ENCODE measurements at places on chromosomes 5 and 9.

DNA sequence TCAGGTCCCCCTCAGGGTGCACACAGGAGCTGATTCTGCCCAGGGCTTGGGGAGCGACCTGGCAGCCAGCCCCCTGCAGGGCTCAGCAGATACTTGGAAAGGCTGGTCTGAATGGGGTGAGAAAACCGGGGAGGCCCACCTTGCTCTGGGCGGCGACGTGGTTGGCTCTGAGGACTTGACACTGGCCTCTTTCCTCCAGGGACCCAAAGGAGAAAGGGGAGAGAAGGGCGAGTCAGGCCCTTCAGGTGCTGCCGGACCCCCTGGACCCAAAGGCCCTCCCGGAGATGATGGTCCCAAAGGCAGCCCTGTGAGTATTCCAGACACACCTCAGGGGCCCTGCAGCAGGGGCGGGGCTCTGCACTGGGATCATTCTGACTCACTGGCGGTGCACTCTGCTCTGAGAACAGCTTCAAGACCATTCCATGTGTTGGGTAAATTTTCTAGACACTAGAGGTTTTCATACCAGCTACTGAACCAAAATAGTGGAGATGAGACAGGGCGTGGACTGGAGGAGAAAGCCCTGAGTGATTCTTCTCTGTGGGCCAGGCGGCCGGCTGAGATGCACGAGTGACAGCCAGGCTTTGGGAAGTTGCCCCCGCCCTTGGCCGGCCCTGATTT, 65.9 kb upstream of the FCN2 start:
- no peak for DNase-seq

DNA sequence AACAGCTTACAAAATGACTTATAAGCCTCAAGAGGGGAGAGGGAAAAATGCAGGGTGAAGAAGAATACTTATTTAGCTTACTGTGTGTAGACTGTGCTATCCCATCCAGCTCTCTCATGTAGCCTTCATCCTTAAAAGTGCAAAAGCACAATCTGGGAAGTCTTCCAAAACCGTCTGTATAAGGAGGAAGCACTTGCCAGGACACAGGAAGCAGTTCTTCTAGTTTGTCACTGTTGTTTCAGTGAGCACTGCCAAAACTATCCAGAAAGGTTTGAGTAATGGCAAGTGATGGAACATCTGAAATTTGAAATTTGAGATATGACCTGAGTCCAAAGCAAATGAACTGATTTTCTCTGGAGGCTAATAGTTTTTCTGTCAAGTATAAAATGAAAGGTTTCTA, 140.8 kb upstream of the ISL1 start:
- DNase-seq: no peak

GRCh38 chr5:180133551-180133950, 62.0 kb upstream of the RNF130 start:
- DNase-seq: no peak

DNA sequence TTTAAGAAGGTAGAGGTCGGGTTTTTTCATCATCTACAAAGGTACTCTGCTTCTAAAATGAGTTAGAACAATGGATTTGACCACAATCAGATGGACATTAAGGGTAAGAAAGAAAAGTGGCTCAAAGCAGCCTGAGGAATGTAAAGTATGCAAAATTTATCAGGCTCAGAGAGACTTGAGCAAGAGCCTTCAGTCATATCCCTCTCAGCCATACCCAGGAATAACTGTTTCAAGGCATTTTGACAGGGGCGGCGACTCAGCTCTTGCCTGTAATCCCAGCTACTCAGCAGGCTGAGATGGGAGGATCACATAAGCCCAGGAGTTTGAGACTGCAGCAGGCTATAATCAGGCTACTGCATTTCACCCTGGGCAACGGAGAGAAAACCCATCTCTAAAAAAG, 38.8 kb upstream of the ANXA2R start:
- no peak for DNase-seq

- no peak for DNase-seq
Measured at GRCh38 chr5:54608423-54609085, 91.0 kb downstream of the SNX18 start.

GRCh38 chr9:100884518-100884917, 144.0 kb upstream of the PLPPR1 start:
- DNase-seq: no peak

DNA sequence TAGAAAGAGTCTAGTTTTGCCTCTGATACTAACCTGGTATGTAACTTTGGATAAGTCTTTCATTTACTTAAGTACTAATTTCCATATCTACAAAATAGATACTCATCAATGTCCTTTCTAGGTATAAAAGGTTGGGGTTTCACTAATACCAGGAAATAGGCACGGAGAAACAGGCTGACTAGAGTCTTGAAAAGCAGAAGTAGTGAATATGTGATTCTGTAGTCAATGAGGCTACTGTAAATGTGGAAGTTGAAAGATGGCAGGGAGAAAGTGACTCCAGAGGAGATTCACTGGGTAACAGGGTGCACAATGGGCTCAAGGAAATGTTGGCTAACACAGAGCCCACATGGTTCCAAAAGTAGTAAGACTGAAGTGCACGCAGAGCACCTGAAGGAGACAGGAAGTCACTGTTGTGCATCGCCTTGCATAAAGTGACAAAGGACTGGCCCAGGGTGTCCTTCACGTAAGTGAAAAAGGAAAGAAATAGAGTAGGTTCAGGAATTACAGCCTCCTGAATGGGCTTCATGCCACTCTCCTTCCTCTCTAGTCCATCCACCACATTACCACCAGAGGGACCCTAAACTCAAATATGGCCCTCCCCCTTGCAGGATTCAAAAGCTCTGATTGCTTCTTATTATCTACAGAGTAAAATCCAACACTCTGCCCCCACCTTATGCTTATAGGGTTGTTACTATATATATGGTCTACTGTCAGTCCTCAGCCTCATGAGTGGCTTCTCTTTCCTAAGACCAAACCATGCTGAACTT, 288.0 kb upstream of the SMARCA2 start:
- DNase-seq: peak; percentile 9

DNA sequence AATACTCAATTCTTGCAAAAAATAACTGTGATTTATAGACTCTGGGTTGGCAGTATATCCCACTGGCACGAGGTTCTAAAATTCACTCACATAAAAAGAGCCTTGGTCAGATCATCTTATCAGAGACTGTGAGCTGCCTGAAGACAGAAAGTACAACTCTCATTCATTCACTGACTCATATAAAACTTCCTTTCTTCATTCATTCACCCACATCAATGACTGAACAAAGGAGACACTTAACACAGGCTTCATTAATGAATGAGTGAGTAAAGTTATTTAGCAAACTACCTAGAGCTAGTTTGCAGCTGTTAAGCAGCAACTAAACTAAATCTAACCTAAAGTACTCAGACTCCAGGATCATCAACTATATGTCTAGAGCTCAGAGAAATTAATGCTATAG, 214.7 kb downstream of the DENND1A start:
- DNase-seq: no peak

DNA sequence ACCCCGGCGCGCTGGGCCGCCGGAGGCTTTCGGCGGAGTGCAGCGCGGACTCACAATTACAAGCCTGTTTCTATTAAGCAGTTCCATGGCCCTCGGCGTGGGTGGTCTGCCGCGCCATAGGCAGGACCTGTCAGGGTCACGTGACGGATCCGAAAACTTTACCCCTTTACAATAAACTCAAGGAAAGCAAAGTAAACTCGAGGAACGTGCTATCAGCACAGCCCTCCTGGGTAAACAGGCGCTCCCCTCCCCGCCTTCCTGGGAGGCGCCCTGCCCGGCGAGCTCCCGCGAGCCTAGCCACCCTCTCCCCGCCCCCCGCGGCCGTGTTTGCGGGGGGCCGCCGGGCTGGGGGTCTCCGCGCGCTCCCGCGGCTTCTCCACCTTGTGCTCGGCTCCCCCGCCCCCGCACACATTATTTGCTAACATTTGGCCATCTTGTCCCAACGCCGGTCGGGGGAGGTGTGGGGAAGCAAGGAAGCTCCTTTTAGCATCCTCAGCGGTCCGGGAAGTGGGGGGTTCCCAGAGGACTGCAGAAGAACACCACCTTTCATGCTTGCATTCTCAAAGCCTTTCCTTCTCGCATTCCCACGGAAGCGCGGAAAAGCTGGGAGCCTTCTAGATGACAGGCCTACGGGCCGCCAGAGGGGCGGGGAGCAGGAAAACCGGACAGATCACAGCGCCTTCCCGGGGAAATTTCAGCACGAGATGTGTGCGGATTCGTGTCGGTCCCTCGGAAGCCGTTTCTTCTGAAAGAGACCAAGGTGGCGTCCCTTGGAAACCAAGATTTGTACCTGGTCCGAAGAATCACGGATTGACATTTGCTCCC, at the start of gene PTCH1:
PTCH1 (minus strand) TSS at position 238 of the 825 bp plus-strand sequence.
- DNase-seq: no peak

DNA sequence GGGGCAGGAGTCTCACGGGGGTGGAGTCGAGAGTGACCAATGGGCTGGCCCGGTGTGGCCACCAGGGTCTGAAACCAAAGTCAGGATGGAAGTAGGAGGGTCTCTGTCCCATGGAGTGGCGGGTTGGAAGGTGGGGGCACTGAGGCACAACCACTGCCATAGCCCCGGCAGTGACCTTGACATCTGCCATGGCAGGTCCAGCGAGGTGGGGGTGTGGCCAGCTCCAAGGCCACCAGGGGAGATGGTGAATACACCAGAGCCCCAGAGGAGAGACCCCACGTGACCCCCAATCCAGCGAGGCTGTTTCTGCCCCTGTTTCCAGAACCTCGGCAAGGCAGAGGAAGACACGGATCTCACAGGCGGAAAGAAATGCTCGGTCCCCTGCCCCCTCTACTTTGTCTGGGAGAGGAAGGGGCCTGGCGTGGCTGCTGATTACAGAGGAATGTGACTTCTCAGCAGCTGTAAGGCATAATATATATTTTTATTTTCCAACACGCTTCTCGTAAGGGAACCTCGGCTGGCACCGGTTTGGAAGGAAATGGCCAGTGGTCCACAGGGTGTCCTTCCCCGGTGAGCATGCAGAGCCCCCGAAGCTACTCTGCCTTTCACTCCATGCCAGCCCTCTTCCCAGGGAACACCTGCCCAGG, 105.7 kb upstream of the SARDH start:
- DNase-seq: no peak

DNA sequence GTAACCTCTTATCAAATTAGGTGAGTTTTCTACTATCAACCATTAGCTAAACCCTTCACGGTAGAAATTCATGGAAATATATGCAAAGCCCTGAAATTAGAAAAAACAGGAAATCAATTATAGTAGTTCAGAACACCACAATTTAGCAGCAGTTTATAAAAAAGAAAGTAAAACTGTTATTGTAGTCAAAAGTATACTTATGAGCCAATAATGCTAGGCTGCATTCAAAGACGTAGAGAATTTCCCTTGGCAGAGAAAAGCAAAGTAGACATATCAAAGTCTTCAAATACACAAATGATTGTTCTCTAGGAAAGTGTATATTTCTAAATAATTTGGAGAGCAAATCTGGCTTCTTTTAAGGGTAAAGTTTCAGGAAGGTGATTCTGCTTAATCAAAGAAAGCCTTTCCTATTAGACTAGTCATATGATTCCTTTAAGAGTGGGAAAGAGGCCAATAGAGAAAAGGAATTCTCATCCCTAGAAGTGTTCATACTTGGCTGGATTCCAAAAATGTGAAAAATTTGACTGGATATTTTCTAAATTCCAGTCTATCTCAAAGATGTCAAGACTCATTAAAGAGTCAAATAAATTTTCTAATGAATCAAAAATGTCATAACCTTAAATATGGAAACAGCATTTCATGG, 185.5 kb downstream of the SMC2 start:
- DNase-seq: no peak

GRCh38 chr9:122954253-122954691, 13.5 kb downstream of the RABGAP1 start:
- DNase-seq: no peak

DNA sequence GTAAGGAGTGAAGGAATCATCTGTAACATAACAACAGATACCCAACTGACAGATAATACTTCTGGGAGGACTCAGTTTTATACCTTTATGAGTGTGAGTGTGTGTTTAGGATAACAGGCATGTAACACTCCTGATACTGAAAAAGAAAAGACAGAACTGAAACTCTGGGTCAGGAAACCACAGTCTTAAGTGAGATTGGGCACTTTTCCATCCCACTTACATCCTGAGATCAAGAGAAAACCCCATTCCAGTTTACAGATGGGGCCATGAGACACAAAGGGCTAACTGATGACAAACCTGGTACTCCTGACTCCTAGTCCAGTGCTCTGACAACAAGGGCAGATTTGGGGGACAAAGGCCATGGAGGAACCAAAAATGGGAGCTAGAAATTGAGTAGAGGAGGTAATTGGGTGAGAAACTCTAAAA, 18.0 kb downstream of the IL5 start:
- DNase-seq: no peak

DNA sequence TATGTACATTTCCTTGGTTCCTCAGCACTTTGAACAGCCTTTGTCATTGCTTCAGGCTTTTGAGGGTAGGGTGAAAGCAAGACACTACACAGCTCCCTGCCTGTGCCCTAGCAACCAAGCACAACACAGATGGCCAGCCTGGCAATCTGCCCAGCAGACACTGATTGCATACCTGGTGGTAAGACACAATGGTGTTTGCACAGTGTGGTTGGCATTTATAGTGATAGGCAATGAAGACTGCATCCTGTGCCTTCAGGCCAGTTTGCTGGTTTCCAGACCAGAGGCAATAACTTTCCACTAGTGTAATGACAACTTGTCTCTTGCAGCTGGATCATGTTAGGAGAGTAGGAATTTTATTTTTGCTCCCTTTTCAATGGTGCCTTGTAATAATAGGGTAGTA, 144.5 kb upstream of the TNC start:
- DNase-seq: peak; percentile 97

- no peak for DNase-seq
Measured at GRCh38 chr5:84518370-84518769, 133.7 kb upstream of the EDIL3 start.

- DNase-seq: no peak
Measured at GRCh38 chr5:148684528-148684927, 30.2 kb upstream of the HTR4 start.

GRCh38 chr9:89801742-89802670, 197.2 kb downstream of the GADD45G start:
- no peak for DNase-seq

DNA sequence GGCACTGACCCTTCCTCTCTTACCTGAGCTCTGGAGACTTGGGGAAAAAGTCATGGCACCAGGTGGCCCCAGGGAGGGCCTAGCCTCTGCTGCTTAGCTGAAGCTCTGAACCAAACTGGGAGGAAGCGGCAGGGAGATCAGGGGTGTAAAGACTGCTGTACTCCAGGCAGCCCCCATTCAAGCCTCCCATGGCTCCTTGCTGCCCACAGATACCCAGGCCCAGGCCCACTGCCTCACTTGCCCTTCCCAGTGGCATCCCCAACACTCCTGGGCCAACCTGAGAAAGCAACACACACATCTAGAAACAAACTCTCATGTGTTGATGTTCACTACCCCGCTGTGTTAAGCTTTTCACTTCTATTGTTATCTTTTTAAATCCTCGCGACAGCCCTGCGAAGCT, 151.6 kb downstream of the C5orf15 start:
- DNase-seq: no peak

- peak; percentile 43 for DNase-seq
Measured at GRCh38 chr9:113465599-113466140, 2.1 kb downstream of the RGS3 start.

DNA sequence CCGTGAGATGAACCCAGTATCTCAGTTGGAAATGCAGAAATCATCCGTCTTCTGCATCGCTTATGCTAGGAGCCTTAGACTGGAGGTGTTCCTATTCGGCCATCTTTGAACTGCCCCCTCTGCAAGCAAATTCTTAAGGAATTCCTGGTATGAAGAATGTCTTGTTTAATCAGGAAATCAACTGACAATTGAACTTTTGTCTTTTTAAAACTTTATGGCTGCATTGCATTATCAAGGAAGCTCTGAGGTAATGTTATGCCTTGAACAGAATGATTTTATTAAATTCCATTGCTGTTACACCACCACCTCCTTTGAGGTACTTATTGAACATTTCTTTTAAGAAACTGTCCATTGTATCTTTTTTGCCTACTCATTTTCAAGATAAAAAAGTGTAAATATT, 1915.7 kb upstream of the CDH9 start:
- no peak for DNase-seq
